Right ventricle myocardium superior (tissue), 1 donor: ENCODE measurements at places on chromosomes 4 and X.

DNA sequence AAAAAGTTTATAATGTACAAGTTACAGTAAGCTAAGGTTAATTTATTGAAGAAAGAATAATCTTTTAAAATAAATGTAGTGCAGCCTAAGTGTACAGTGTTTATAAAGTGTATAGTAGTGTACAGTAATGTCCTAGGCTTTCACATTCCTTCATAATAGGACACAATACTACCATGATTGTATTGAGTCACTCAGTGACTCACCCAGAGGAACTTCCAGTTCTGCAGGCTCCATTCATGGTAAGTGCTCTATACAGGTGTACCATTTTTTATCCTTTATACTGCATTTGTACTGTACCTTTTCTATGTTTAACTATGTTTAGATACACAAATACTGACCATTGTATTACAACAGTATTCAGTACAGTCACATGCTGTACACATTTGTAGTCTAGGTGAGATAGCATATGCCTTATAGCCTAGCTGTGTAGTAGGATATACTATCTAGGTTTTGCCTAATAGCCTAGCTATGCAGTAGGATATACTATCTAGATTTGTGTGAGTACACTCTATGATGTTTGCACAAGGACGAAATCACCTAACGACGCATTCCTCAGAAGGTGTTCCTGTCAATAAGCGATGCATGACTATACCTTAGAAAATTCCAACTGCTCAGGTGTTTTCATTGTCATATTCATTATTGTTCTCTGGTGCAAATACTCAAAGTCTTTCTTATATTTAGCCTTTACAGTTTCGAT lies 5.5 kb upstream of the TMEM255A start:
- DNase-seq: no peak

DNA sequence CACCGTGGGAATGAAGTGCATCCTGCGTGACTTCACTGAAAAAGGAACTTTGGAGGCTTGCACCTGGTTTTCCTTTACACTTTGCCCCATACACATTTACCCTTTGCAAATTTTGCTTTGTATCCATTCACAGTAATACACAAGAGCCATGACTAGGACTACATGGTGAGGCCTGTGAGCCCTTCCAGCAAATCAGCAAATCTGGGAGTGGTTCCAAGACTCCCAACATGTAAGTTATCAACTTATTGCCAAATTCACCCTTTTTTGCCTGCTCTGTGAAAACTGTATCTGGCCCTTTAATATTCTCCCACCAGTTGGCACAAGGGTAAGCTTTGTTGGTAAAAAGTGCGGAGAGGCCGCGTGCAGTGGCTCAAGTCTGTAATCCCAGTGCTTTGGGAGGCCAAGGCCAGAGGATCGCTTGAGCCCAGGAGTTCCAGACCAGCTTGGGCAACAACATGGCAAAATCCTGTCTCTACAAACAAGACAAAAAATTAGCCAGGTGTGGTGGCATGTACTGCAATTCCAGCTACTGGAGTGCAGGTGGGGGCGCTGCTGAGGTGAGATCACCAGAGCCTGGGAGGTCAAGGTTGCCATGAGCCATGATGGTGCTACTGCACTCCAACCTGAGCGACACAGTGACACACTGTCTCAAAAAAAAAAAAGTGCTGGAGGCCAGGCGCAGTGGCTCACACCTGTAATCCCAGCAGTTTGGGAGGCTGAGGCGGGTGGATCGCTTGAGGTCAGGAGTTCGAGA lies 5.0 kb downstream of the PRMT9 start:
- DNase-seq: no peak

DNA sequence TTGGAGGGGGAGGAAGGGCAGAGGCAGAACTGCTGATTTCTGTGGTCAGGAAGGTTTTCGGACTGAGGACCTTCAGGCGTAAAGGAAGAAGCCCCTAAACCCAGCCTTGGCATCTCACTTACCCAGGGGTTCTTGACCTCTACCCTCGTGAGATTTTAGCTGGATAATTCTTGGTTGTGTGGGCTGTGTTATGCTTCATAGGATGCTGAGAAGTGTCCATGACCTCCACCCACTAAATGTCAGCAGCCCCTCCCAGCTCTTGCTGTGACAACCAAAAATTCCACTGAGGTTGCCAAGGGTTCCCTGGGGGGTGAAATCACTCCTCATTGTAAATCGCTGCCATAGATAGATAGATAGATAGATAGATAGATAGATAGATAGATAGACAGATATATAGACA lies 5.8 kb upstream of the CRLF2 start:
- DNase-seq: no peak

DNA sequence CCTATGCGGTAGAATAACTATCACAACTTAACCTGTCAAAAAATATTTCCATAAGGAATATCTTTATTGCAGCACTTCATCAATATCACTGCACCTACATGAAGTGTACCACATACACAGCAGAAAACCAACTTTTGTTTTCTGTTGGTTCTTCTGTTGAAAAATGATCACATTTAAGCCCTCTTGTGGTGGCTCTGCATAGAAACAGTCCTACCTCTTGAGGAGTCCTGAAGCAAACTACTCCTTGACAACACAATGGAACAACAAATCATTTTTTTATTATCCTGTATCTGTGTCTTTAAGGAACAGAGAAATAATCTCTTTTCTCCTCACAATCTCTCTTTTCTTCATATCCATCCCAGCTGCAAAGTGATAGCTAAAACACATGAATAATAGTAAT lies 39.8 kb upstream of the ATOH1 start:
- no peak for DNase-seq

DNA sequence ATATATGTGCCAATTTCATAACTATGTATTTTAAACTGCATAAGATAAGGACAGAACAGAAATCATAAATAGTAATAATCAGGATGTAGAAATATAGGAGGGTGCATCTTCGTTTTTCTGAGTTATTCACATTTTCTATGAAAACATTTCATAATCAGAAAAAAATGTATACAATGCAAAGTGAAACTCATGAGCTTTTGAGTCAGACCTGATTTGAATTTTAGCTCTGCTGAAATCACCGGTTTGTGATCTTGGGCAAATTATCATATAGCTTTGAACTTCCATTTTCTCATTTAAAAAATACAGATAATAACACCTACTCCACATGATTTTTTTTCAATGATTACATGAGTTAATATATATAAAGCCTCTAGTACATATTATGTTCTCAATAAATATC lies 106.9 kb downstream of the KDR start:
- DNase-seq: no peak

GRCh38 chrX:78754917-78755316 lies 7.4 kb downstream of the LPAR4 start:
- no peak for DNase-seq

DNA sequence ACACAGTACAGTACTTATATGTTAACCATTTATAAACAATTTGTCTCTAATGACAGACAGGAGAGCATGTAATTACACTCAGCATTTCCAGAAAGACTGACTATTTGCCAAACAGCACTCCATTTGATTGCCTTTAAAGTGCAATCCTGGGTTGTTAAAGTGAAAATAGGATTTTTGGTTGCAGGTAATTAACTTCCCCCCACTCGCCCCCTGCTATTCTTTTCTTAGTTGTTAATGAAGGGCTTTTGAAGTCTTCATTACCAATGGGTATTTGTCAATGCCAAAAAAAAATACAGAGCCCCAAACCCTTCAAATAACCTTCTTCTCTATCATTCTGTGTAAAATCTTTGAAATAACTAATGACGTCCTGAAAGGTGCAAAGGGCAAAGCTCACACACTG lies 825.6 kb downstream of the STPG2 start:
- DNase-seq: no peak

GRCh38 chr4:176538217-176538925 lies 218.6 kb downstream of the SPCS3 start:
- DNase-seq: no peak

- no peak for DNase-seq
Measured at GRCh38 chr4:102533904-102534303, 32.7 kb downstream of the NFKB1 start.

GRCh38 chr4:99885063-99885664 lies 9.1 kb downstream of the LAMTOR3 start:
- no peak for DNase-seq

DNA sequence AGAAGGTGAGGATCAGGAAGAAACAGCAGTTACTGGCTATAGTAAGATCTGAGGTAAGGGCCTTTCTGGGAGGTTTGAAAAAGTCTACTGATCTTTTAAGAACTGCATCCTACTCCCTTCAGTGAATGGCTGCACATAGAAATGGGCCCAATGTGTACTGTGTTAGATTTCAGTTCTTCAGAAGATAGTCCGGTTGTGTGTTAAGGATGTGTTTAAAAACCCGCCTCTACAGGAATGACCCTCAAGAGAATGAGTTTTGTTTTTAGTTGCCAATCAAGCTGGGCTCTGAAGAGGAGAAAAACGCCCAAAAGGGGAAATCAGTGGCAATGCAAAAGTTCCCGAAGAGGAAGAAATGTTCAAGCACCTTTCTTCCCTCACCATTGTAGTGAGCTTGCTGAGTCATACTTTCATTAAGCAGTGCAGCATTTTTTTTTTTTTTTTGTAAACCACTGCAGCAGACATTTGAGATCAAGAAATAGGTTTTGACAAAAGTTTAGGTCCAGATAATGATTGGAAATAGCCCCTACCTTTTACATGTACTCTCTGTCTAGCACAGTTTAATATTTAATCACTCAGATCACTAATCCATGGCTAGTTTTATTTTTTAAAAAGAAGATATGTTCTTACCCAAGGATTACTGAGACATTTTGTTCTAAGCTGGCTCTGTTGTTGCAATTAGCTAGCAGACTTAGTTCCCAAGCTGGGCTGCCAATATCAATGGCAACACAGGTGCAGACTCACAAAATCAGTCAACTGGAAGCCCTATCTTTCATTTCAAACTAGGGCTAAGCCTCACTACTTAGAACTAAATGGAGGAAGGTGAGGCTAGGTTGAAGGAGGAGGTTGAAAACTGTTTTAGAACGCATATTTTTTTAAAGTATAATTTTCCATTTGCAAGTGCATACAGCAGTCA lies 7.0 kb upstream of the TRPC5OS start:
- DNase-seq: no peak

GRCh38 chrX:40855411-40855810 lies 120.1 kb upstream of the MED14 start:
- DNase-seq: no peak

GRCh38 chr4:159075531-159075932 lies 27.3 kb upstream of the RAPGEF2 start:
- no peak for DNase-seq

- peak; percentile 9 for DNase-seq
Measured at GRCh38 chrX:153769865-153770600, 6.0 kb downstream of the PLXNB3 start.
